ENCODE measurements at places on chromosomes 7 and 10. TPM values are rescaled to one million over a fixed set of nuclear protein-coding genes. Genes with fewer than 3 reads are reported as not detected.

- H3K27ac ChIP-seq = no peak overlapping the region
- H3K36me3 ChIP-seq = no peaks in the 10 kb centered on the region
- peaks cover 27% of the 10 kb centered on the region for H3K4me1 ChIP-seq
- peaks cover 35% of the 10 kb centered on the region for H3K27me3 ChIP-seq
Observed at GRCh38 chr7:50790381-50790780, 7.7 kb upstream of the GRB10 start.

DNA sequence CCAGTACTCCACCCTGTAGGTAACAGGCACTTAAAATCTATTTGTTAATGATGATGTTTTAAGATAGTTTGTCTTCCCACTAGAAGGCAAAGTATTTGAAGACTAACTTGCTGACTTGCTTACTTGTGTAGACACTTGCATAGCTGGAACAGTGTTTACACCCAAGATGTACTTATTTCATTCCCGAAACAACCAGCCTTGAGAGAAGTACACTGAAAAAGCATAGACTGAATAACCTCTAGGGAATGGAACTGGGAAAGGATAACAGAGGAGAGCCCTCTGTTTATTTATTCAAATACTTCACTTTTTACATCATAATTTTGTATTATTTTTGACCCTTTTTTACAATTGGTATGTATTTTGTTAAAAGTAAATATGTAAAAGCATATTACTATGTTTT lies 33.1 kb upstream of the TMEM26 start:
- no peaks in the 10 kb centered on the region for H3K27me3 ChIP-seq
- H3K27ac ChIP-seq = no peak overlapping the region
- no peaks in the 10 kb centered on the region for H3K36me3 ChIP-seq
- H3K4me3 ChIP-seq = no peak overlapping the region
- no peak for DNase-seq
- H3K4me1 ChIP-seq = no peaks in the 10 kb centered on the region

- no peak overlapping the region for H3K27ac ChIP-seq
- no peaks in the 10 kb centered on the region for H3K4me1 ChIP-seq
- H3K27me3 ChIP-seq = no peaks in the 10 kb centered on the region
- H3K4me3 ChIP-seq = no peak overlapping the region
- DNase-seq = no peak
Observed at GRCh38 chr10:12825260-12825849, 176.2 kb downstream of the CCDC3 start.

DNA sequence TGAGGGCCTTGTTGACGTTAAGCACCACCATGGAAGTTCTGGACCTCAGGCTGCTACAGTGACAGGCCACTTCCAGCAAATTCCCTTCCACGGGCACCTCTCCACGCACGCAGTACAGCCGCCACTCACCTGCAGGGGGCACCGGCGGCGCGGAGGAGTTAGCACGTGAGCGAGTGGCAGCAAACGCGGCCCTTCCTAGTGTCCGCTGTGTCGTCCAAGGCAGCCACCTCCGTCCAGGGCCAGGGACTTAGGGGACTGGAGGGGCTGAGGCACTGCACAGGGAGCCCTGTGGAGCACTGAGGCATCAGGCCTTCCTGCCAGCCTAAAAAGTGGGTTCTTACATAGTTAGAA lies 164.4 kb downstream of the SVIL start:
- no peaks in the 10 kb centered on the region for H3K27me3 ChIP-seq
- H3K36me3 ChIP-seq = peaks cover 4% of the 10 kb centered on the region
- no peak overlapping the region for H3K4me3 ChIP-seq
- no peak overlapping the region for H3K27ac ChIP-seq
- peaks cover 4% of the 10 kb centered on the region for H3K4me1 ChIP-seq

GRCh38 chr7:45443263-45443662 lies 130.9 kb upstream of the ADCY1 start:
- no peaks in the 10 kb centered on the region for H3K27me3 ChIP-seq
- no peak overlapping the region for H3K4me3 ChIP-seq

- no peak for DNase-seq
- no peak overlapping the region for H3K27ac ChIP-seq
- peaks cover 12% of the 10 kb centered on the region for H3K4me1 ChIP-seq
- H3K4me3 ChIP-seq = no peak overlapping the region
- peaks cover 6% of the 10 kb centered on the region for H3K36me3 ChIP-seq
Observed at GRCh38 chr10:129755158-129755591, 208.9 kb downstream of the EBF3 start.

DNA sequence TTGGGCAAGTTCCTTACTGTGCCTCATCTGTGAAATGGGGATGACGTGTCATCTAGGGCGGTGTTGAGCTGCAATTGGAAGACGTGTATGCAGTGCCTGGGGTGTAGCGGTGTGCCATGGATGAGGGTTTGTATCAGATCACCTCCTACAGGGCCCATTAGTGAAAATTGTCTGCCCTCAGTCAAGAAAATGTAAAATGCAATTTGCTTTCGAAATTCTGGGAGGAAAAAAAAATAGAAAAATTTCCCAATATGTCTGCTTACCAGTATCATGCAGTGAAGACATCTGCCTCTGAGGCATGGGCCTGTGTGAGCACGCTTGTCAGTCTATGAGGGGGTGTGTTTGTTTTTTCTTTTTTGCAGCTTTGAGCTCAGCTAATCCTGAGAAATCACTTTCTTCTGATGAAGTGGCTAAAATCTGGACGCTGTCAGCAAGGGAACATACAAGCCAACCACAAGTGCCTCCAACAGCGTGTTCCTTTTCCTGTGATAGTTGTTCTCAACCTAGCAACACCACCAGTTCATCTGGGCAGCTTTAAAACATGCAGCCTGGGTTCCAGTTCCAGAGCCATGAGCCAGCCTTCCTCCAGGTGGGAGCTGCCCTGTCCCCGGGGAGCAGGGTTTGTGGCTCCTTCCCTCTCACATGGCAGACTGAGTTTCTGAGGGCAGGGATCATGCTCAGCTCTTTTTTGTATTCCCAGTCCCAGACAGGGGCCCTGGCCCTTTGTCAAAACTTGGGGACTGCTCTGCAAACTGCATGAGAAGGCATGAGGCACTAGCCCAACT lies 10.3 kb downstream of the FAM241B start:
- no peaks in the 10 kb centered on the region for H3K27me3 ChIP-seq
- peaks cover under 1% of the 10 kb centered on the region for H3K4me1 ChIP-seq
- H3K4me3 ChIP-seq = no peak overlapping the region
- H3K36me3 ChIP-seq = no peaks in the 10 kb centered on the region

DNA sequence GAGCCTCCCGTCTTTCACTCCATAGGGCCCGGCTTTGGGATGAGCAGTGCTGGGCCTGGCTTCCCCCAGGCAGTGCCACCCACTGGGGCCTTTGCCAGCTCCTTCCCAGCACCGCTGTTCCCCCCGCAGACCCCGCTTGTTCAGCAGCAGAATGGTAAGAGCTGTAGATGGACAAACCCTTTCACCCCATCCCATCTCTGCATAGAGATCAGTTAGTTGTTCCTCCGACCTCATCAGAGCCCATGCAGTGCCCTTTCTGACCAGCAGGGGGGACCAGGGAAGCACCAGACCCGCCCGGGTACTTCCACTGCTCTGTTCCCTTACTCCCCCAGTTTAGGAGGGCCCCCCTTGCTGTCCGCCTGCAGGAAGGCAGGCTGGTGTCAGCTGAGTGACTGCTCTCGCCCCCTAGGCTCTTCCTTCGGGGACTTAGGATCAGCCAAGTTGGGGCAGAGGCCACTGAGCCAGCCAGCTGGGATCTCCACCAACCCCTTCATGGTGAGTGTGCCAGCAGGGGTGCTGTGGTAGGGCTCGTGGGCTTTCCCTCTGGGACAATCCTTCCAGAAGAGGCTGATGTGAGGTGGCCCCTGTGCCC lies 9.8 kb downstream of the SAP25 start:
- H3K27ac ChIP-seq = no peak overlapping the region
- peaks cover 1% of the 10 kb centered on the region for H3K4me1 ChIP-seq
- no peaks in the 10 kb centered on the region for H3K27me3 ChIP-seq
- no peak overlapping the region for H3K4me3 ChIP-seq
- no peaks in the 10 kb centered on the region for H3K36me3 ChIP-seq

DNA sequence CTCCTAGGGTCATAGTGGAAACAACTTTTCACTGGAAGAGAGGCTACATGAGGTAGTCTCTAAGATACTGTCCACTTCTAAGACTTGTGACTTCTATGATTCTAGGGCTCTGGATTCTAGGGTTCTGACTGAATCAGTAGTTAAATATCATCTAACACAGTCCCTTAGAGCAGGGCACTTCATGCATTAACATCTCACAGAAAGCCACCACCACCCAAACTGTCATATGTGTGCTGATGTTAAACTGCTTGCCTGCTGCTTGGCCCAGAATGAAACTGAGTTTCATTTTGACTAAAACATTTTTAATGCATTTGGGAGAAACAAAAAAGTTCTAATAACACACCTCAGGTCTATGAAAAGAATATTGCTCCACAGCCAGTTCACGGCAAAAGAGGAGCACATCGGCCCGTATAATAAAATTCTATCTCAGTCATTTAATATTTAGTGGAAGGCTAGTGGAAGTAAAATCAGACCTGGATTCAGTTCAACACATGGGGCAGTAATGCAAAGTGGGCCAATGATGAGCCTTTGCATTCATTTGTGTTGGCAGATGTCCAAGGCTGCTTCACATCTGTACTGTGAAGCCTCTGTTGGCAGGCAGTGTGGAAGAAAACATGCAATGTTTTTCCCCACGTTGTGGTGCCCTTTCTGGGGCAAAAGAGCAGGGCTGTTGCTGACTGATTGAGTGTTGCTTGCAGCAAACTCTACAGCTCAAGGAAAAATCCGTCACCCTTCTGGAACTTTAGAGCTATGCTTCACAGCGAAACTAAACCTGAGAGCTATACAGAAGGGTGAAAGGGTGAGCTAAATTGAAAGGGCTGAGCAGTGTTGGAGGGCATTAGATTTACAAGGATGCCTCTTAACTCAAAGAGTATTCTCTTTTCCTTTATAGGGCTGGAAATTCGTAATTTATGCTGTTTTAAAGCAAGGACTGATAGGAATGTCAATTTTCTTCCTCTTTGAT lies 33.5 kb upstream of the AUTS2 start:
- no peak for DNase-seq
- no peaks in the 10 kb centered on the region for H3K4me1 ChIP-seq
- no peak overlapping the region for H3K4me3 ChIP-seq
- no peak overlapping the region for H3K27ac ChIP-seq

- no peaks in the 10 kb centered on the region for H3K36me3 ChIP-seq
- no peak overlapping the region for H3K27ac ChIP-seq
- H3K4me3 ChIP-seq = no peak overlapping the region
- H3K27me3 ChIP-seq = no peaks in the 10 kb centered on the region
Observed at GRCh38 chr10:72243822-72244437, 27.9 kb upstream of the ASCC1 start.

- no peak for DNase-seq
- H3K4me3 ChIP-seq = no peak overlapping the region
- no peak overlapping the region for H3K27ac ChIP-seq
- H3K27me3 ChIP-seq = no peaks in the 10 kb centered on the region
- H3K36me3 ChIP-seq = no peaks in the 10 kb centered on the region
Observed at GRCh38 chr10:130017631-130018022, 53.6 kb upstream of the EBF3 start.

- H3K36me3 ChIP-seq = peaks cover 8% of the 10 kb centered on the region
- H3K27me3 ChIP-seq = no peaks in the 10 kb centered on the region
- DNase-seq = no peak
- H3K4me3 ChIP-seq = no peak overlapping the region
- H3K27ac ChIP-seq = no peak overlapping the region
- H3K4me1 ChIP-seq = peaks cover 34% of the 10 kb centered on the region
Observed at GRCh38 chr7:150390205-150390604, 11.1 kb downstream of the ZNF775 start.

DNA sequence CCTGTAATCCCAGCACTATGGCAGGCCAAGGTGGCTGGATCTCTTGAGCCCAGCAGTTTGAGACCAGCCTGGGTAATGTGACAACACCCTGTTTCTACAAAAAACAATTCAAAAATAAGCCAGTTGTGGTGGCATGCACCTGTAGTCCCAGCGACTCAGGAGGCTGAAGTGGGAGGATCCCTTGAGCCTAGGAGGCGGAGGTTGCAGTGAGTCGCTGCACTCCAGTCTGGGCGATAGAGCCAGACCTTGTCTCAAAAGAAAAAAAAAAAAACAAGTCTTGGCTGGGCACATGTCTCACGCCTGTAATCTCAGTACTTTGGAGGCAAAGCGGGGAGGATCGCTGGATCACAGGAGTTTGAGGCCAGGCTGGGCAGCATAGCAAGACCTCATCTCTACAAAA lies 74.6 kb upstream of the PDSS1 start:
- DNase-seq = no peak
- H3K4me3 ChIP-seq = peak overlapping the region; percentile 54
- no peaks in the 10 kb centered on the region for H3K4me1 ChIP-seq
- H3K27me3 ChIP-seq = peaks cover 48% of the 10 kb centered on the region
- no peaks in the 10 kb centered on the region for H3K36me3 ChIP-seq
- H3K27ac ChIP-seq = no peak overlapping the region

- no peaks in the 10 kb centered on the region for H3K36me3 ChIP-seq
- H3K4me3 ChIP-seq = no peak overlapping the region
- DNase-seq = no peak
- H3K4me1 ChIP-seq = peaks cover 24% of the 10 kb centered on the region
Observed at GRCh38 chr7:138188290-138188858, 112.1 kb downstream of the AKR1D1 start.

Gene EN2
- total RNA-seq = not detected

Gene GPNMB
- 0.99 TPM for total RNA-seq

Gene RAPGEF5
- 4.6 TPM for total RNA-seq

Gene DCLRE1C
- total RNA-seq = 5.3 TPM

Gene HTRA1
- 12.2 TPM for total RNA-seq

Gene BPGM
- 49.7 TPM for total RNA-seq

All from neural progenitor cell (in vitro differentiated cells).